Esophagus mucosa (tissue), 1 donor: ENCODE measurements at places on chromosomes 5 and 9.
A peak's percentile ranks its signal among the peaks of the same experiment; 100 is the strongest.

- ATAC-seq: no peak
These were observed 24.7 kb downstream of the TSC1 start for GRCh38 chr9:132919614-132920268.

GRCh38 chr5:41482173-41482572 is 28.2 kb downstream of the PLCXD3 start:
- no peak for ATAC-seq

- ATAC-seq: no peak
These were observed 50.6 kb downstream of the MELK start for GRCh38 chr9:36623280-36623679.

GRCh38 chr5:74865256-74865803 is 857 bp downstream of the FAM169A start:
- peak; percentile 41 for ATAC-seq
